Femur (tissue), 1 donor: ENCODE measurements at places on chromosomes 4 and X.
A peak's percentile ranks its signal among the peaks of the same experiment; 100 is the strongest.

- no peak for DNase-seq
Observed at GRCh38 chr4:25779021-25779420, 83.8 kb downstream of the SEL1L3 start.

GRCh38 chrX:118726887-118727685, at the start of gene IL13RA1:
Gene IL13RA1 (plus strand): TSS chrX:118727606. CDS start chrX:118727639, 33 bp downstream.
- peak; percentile 87 for DNase-seq

GRCh38 chr4:62288808-62289541, 1088.8 kb downstream of the ADGRL3 start:
- no peak for DNase-seq

DNA sequence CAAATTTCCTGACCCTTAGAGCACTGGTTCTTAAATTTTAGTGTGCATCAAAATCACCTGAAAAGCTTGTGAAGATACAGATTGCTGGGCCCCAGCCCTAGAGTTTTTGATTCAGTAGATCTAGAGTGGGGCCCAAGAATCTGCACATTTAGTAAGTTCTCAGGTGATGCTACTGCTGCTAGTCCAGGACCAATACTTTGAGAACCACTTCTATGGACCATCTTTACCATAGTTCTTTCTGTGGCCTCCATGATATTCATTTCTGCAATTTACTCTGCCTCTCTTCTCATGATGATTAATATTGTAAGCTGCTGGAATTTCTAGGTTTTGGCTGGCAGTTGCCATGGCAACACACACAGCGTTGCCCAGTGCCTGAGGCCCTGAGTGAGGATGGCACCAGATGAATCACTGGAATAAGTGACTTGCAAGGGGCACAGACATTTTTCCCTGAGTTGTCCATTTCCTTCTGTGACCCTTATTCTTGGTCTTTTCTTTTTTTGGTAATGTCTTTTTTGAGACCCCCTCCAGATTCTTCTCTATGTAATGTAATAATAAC, 83.6 kb downstream of the PPP1R2C start:
- no peak for DNase-seq

DNA sequence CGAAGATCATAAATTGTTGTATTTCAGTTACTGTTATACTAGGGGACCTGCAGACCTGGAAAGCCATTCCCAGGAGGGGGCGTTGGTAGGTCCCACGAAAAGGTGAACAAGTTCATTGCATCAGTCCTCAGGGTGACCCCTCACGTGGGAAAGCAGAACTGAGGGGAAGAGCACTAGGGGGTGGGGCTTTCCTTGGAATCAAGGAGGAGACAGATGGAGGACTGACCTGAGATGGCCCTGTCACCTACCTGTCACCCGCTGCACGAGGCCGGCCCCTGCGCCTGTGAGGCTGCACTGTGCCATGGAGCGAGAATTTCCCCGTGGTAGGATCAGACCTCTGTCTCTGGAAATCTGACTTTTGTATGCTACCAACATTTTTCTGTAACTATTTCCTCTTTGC, 41.8 kb upstream of the CLDN24 start:
- no peak for DNase-seq

DNA sequence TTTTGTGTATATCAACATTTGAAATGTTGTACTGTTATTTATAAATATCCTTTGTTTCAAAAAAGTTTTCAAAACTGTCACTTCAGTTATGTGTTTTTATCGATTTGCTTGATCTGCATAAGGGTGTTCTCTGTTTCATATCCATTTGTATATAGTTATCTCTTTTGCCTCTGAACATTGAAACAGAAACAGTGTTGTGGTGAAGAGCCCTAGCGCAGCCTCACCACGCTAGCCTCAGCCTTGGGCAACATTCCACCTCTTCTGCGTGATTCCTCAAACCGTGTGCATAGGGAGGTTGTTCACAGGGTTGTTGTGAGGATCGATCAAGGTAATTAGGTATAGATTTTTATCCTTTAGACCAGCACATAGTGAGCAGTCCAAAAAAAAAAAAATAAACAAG, 287.0 kb upstream of the GALNT7 start:
- no peak for DNase-seq

DNA sequence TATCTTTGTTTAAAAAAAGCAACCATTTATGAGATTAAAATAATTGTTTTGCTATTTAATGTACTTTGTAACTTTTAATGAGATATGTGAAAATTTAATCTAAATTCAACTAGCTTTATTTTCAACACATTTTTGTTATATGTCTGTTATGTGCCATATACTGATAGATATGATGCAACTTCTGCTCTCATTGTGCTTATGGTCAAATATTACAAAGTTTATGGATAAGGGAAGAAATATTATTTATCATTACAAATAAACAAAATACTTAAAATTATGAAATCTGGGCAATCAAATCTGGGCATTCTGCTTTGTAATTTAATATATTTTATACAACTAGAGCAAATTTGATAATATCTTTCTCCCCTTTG, 40.0 kb downstream of the PCDH10 start:
- DNase-seq: no peak

GRCh38 chr4:110452546-110452945, 23.4 kb upstream of the ENPEP start:
- no peak for DNase-seq

- DNase-seq: no peak
Observed at GRCh38 chr4:177107288-177107921, 202.3 kb upstream of the NEIL3 start.

DNA sequence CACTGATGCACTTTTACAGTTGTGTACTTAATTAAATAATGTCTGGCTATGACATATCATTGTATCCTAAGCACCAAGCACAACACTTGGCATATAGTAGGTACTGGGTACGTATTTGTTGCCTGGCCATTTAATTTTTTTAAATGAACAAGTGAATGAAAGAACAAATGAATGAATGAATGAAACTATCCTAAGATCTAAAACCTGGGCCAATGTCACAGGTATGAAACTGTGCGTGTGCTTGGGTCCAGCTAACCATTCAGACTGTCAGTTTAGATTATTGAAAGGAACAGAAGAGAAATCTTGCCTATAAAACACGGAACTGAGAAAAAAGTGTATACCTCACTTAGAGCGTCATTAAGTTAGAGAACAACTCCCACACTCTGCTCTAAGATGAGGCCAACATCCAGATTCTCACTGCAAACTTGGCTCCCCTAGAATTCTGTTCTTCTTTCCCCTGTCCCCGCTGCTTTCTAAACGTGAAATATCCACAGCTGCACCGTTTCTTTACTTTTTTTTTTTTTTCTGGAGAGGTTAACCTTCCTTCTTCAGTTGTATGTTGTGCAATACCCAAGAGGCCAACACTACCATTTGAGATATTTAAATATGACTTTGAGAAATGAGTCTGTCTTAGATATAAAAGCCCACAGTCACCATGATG, 17.3 kb upstream of the SEL1L3 start:
- no peak for DNase-seq

- DNase-seq: no peak
Observed at GRCh38 chr4:173259310-173259709, 74.8 kb downstream of the HMGB2 start.

DNA sequence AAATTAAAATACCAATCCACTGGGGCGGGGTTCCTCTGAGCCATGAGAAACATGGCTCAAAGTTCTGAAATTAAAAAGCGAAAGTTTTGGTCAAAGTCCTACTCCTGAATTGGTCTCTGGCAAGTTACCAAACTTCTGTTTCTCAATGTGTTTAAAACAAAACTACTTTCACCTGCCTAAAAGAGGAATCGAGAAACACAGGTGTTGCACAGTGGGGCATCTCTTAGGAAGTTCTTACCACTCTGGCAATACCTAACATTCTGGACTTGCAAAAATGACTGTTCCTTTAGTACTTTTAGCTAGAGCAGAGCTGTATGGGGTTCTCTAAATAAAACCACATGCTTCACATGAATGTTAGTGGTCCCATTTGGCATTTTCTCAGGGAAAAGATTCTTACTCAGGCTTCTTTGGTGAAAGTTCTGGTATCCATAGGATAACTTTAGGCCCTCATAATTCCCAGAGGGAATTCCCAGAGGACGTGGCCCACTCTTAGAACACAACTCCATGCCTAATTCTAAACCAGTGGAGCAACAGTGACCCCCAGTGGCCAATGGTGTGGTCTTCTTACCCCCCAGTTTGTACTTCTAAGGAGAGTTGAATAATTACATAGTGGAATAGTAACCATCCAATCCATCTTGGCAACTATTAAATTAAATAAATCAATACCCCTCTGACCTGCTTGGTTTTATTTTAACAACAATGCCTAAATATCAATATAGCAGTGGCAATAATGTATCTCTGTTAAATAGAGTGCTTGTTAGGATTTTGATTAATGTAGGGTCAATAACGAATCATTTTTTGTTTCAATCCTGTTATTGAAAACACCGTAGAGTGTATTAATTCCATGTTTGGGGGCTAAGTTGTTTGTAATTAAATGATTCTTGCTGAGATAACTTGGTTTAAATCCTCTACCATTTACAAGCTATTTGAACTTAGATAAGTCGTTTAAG, 21.9 kb downstream of the BMP3 start:
- DNase-seq: peak; percentile 73

DNA sequence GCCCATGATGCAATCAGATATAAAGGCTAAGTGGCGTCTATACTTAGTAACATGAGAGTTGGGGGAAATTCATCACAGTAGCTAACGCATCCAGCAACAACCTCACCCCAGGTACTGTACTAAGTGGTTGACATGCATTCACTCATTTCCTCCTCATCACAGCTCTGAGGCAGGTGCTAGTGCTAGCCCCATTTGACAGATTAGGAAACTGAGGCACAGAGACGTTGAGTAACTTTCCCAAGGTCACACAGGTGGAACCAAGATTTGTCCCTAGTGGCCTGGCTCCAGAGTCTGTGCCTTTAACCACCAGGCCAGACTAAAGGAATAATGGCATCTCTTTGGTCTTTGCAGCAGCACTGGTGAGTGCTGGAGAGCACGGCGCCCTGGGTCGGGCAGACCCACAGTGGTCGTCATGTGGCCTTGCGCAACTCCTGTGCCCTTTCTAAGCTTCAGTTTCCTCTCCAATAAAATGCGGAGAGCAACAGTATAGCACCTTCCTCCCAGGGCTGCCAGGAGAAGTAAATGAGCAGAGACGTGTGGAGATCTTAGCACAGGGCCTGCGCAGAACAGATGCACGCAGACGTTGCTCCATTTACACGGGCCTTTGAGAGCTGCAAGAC, 186.4 kb downstream of the BCOR start:
- DNase-seq: no peak

DNA sequence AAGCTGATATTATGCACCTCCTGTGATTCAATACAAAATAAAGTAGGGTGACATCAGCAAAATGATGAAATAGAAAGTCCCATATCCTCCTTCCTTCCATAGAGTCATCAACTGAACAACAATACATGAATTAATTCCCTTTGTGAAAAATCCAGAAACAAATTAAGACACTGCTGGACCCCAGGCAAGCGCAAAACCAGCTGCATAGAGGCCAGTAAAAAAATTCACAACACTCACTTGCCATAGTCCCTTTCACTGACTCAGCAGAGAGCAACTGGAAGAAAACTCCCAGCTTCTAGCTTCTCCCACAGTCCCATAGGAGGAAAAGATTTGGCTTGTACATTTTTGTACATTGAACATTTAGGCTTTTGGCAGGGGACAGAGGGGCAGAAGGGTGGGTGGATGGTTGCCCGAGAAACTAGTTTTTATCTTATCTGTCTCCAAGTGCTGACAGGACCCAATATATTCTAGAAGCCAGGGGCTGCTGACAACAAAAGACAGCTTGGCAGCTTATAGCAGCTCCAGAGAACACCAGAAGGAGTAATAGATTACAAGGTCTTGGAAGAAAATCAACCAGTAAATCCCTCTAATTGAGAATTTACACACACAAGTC, 124.6 kb downstream of the NDST3 start:
- no peak for DNase-seq

DNA sequence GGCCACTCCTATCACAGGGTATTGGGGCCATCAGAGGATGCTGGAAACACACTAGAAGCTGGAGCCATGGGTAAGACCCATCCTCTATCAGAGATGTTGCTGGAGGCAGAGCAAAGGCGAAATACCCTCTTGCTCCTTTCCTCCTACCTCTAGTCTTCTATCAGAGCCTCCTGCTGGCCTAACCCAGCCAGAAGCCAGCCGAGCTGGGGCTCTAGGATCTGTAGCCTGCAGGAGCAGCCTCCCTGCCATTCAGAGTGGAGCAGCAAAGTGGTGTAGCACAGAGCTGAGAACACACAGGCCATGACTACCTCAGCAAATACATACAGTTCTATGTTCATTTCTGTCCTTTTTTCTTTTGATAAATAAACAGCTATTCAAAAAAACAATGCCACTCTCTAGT, 35.7 kb downstream of the GATB start:
- DNase-seq: no peak

DNA sequence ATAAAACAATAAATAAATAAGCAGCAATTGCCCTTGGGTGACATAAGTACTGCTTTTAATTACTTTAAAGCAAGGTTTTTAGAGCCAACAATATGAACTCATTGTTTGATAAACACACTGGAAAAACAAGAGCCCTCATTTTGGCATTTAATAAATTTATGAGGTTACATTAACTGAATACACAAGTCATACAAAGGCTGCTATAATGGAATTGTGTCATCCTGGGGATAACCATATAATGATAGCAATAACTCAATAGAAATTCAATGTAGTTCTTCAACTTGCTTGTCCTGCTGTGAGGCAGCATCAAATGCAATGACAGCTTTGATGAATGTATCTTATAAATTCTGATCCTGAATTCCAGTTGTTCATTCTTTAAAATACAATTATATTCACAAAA, 1512.5 kb downstream of the STIM2 start:
- DNase-seq: no peak

DNA sequence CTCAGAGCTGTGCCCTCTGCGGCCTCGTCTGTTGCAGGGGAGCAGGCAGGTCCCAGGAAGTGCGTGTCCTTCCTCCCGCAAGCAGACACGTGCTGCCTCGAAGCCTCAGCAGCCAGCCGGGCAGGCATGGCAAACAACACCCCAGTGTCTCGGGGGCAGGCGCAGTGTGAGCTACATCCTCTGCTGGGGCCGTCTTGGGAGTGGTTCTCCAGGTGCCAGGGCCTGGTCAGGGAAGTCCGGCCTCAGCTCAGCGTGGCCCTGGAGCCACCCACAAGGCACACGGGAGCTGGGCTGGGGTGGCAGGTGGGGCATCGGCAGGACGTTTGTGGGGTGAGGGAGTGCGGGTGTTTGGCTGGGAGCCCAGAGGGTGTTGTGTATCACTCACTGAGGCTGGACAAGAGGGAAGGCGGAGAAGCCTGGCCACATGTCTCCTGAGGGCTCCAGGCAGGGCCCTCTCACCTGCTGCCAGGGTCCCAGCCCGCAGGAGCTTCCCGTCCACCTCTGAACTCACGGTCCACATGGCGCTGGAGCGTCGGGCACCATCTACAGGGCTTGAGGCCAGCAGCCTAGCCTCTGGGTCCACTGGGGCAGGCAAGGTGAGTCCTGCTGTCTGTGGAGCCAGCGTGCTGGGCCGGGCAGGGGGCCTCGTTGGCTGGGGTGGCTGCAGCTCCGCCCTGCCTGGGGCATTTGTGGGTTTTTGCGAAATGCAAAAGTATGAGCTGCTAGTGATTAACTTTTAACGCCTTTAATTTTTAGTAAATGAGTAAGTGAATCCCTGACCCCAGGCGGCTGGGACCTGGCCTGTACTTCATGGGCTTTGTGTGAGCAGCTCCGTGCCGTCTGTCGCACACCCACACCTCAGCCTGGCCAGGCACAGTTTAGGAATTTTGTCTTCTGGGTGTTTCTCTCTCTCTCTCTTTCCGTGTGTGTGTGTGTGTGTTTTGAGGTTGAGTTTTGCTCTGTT, 17.3 kb upstream of the UVSSA start:
- DNase-seq: no peak

GRCh38 chr4:109290918-109291317, 11.5 kb downstream of the COL25A1 start:
- DNase-seq: no peak
